ENCODE measurements at places on chromosomes 4 and X. TPM values are rescaled to one million over a fixed set of nuclear protein-coding genes. Genes with fewer than 3 reads are reported as not detected.

The CLDN22 gene
- total RNA-seq: not detected

The AMBN gene
- not detected for total RNA-seq

The MAGEA1 gene
- 0.16 TPM for total RNA-seq

The BTK gene
- 0.15 TPM for total RNA-seq

The ZRSR2 gene
- 9.1 TPM for total RNA-seq

The S100G gene
- not detected for total RNA-seq

The CLTRN gene
- 1.3 TPM for total RNA-seq

The SPANXA1 gene
- not detected for total RNA-seq

The GTPBP6 gene
- 53.4 TPM for total RNA-seq

The RIPPLY1 gene
- total RNA-seq: not detected

The SPACA5 gene
- total RNA-seq: not detected

The GATA1 gene
- total RNA-seq: not detected

The CT45A1 gene
- not detected for total RNA-seq

Measured in A549 treated with CpdA at 1 μM for 4 hours (cell line).